Heart left ventricle (tissue), 16 donors: ENCODE measurements at places on chromosomes 7 and 10. TPM values are rescaled to one million over a fixed set of nuclear protein-coding genes. Genes with fewer than 3 reads are reported as not detected.

Gene CTTNBP2
- 0.95 TPM for total RNA-seq

Gene HDAC9
- total RNA-seq: 20.0 TPM

Gene NPC1L1
- total RNA-seq: not detected

Gene NT5C3A
- 18.6 TPM for total RNA-seq

GRCh38 chr7:81627536-81628287 lies 142.1 kb downstream of the HGF start:
- no peak for DNase-seq

- DNase-seq: no peak
These were observed 85.1 kb upstream of the FRMD4A start for GRCh38 chr10:14415676-14416307.

- peak; percentile 88 for DNase-seq
These were observed 16.1 kb downstream of the MYOF start for GRCh38 chr10:93465806-93466675.

DNA sequence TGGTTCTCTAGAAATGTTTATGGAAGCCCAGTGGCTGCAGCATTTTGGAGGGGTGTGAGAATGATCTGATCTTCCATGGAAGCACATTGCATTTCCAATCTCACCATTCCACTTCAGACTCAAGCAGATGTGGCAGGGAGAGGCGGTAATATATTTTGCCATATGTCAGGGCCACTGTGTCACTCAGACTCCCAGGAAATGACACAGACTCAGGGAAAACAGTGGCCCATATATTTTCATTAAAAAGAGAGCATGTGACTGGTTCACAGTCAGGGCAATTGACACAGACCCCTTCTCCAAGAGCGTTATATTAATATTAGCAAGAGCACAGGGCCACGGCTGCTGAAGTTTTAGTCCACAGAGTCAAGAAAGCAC lies 149.3 kb upstream of the NRP1 start:
- DNase-seq: no peak

DNA sequence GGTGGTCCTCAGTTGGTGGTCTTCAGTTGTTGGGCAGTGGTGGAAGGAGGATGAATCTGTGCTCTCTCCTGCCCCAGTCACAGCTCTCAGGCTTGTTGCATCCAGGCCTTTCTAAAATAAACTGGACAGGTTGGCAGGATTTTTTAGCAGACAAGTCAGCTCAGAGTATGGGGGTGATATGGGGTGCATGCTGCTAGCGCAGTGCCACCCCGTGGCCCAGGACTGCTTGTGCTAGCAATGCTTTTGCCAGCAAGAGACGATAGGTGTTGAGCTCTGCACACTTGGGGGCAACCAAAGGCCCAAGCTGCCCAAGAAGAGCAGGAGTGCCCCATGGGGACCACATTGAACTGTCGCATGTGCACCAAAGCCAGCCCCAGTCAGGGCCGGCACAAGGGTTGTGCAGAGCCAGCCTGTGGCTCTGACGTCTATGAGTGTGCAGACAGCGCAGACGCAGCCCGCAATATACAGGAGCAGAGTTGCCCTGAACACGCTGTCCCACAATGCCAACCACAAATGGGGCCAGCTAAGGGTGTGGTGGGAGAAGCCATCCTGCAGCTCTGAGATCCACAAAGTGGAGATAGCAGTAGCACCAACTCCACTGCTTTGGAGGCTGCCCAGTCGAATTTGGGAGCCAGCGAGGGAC lies 49.8 kb upstream of the PDSS1 start:
- DNase-seq: no peak

- no peak for DNase-seq
These were observed 7.6 kb downstream of the ARHGAP12 start for GRCh38 chr10:31921031-31921430.

DNA sequence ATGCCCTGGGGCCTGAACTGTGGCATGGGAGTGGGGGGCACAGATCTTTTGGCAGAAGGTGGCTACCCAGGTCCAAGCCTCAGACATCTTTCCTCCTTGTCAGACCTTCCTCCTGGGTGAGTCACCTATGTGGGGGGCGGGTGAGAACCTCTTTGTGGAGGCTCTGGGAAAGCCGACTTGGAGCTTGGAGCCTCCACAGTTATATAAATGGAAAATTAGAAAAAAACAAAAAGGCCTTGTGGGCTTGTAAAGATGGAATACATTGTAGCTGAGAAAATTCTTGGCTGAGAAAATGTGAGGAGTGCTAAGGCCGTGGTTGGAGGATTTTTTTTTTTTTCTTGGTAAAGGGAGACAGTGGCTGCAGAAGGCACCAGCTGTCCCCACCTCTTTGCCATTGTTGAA lies 292.5 kb downstream of the CCDC3 start:
- DNase-seq: no peak
